ENCODE measurements at places on chromosomes 1 and 21.

DNA sequence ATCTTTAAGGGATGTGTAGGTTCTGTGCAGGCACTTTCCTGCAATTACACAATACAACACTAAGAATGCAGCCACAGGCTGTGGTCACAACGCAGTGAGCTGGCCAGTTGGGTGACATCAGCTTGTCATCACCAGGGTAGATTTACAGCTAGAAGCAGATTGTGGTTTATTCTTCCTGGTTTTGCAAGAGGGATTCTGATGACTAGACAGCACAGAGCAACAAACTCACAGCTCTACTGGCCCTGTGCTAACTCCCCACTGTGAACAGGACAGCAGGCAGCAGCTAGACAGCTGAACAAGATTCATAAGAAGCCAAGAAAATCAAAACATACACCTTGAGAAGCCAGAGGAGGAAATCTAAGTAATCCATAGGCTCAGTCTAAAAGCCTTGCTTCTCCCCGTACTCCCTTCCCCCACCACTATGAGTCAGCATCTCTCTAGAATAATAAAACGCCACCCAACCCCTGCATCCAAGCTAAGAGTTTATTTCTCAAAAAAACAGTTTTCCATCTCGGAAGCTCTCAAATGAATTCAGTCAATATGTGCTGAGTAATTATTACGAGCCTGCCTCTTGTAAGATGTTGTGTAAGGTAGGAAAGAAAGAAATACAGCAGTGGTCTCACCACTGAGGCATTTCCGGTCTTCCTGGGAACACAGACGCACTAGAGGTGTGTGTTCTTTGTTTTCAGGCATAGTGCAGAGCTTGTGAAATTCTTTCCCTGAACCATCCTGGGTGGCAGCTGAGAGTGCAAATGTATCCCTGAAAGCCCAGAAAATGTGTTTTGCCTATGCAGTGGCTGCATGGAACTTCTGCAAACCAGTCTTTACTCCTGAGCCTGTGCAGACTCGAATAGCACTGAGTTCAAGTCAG, 162.8 kb downstream of the NTPCR start:
- no peak for DNase-seq

- no peak for DNase-seq
Observed at GRCh38 chr1:41101076-41101475, 79.6 kb upstream of the SLFNL1 start.

- DNase-seq: no peak
Observed at GRCh38 chr1:216913976-216914375, 190.7 kb upstream of the ESRRG start.

DNA sequence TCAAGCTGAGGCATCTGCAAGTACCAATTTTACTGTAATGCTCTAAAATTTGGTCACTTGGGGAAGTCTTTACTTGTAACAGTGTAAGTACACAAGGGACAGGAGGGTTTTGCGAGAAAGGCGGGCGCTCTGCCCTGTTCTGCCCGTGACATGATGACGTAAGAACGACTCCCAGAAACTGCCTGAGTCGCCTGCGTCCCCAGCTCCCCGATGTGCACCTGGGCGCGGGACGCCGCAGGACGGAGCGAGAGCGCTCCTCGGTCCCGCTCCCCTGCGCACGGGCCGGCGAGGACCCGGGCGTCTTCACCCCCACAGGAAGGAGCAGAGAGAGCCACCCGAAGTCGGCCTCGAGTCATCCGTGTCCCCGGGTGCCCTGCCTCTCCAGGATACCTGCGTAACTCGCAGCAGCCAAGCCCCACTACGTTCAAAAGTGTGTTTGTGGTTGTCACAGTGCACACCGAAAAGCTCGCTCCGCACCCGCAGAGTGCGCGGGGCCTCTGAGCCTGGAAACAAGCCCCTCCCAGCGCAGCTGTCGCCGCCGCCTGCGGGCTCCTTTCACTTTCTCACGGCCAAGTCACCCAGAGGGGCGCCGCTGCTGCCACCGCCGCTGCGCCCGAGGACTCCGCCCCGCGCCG, 3.3 kb upstream of the ZBTB18 start:
- no peak for DNase-seq

DNA sequence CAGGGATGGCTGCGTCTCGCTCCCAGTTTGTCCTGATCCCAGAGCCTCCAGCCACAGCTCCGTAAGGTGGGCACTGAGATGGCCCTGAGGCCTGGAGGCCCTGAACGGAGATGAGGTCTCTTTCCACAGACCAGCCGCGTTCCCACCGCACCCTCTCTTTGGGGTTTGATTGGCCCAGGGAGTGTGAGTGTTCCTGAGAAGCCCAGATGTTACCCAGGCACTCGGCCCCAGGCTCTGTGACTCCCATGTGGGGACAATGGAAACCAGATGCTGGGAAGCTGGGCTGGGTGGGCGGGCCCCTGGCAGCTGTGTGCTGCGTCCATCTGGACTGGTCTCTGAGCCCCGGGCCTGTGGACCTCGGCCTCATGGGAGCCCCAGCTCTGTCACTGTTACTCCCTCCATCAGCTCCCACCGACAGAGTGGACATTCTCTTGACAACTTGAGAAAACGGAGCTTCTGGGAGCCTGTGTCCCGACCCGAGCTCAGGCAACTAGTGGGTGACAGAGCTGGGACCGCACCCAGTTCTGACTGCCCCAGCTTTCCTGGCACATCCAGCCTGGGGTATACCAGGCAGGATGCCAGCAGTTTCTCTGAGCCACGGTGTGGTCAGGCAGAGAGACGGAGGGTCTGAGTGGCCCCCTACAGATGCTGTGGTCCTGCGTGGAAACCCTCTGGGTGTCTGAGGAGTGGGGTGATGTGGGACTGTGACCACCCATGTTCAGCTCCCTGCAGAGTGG, 9.8 kb upstream of the COL6A1 start:
- no peak for DNase-seq

GRCh38 chr1:150138044-150138443, 11.7 kb upstream of the PLEKHO1 start:
- DNase-seq: no peak

Measured in activated gamma-delta T cell (primary cell).